ENCODE measurements at places on chromosomes 4 and X. TPM values are rescaled to one million over a fixed set of nuclear protein-coding genes. Genes with fewer than 3 reads are reported as not detected.
A peak's percentile ranks its signal among the peaks of the same experiment; 100 is the strongest.

Gene TNIP3
- total RNA-seq: not detected

Gene GYPB
- total RNA-seq: not detected

- H3K27ac ChIP-seq: peak within 1 kb of the TSS; percentile 31
- no peaks in the 10 kb centered on the region for H3K27me3 ChIP-seq
- no peaks in the 10 kb centered on the region for H3K36me3 ChIP-seq
- DNase-seq: no peak
These were observed at the start of gene TASL for GRCh38 chrX:30577362-30577991. TSS of gene TASL (minus strand) at chrX:30577766. CDS start at chrX:30560355, 17,411 bp downstream.

Gene MID2
- total RNA-seq: 13.8 TPM

Gene SLC6A14
- total RNA-seq: not detected

Gene TMEM47
- total RNA-seq: 22.5 TPM

- H3K27me3 ChIP-seq: peaks cover 3% of the 10 kb centered on the region
- no peaks in the 10 kb centered on the region for H3K36me3 ChIP-seq
- no peak for DNase-seq
- no peak overlapping the region for H3K4me3 ChIP-seq
These were observed 46.8 kb upstream of the FAM9C start for GRCh38 chrX:13091111-13091765.

Gene PAGE2
- not detected for total RNA-seq

- no peak overlapping the region for H3K4me3 ChIP-seq
- DNase-seq: no peak
- H3K36me3 ChIP-seq: no peaks in the 10 kb centered on the region
- no peak overlapping the region for H3K27ac ChIP-seq
- no peaks in the 10 kb centered on the region for H3K27me3 ChIP-seq
These were observed 197.6 kb downstream of the SCFD2 start for GRCh38 chr4:53168228-53168627.

Gene TSPAN7
- total RNA-seq: 15.3 TPM

- H3K4me1 ChIP-seq: no peaks in the 10 kb centered on the region
- no peak overlapping the region for H3K4me3 ChIP-seq
- no peaks in the 10 kb centered on the region for H3K36me3 ChIP-seq
- no peak overlapping the region for H3K27ac ChIP-seq
- DNase-seq: no peak
These were observed 5.6 kb downstream of the RHOH start for GRCh38 chr4:40202474-40202873.

DNA sequence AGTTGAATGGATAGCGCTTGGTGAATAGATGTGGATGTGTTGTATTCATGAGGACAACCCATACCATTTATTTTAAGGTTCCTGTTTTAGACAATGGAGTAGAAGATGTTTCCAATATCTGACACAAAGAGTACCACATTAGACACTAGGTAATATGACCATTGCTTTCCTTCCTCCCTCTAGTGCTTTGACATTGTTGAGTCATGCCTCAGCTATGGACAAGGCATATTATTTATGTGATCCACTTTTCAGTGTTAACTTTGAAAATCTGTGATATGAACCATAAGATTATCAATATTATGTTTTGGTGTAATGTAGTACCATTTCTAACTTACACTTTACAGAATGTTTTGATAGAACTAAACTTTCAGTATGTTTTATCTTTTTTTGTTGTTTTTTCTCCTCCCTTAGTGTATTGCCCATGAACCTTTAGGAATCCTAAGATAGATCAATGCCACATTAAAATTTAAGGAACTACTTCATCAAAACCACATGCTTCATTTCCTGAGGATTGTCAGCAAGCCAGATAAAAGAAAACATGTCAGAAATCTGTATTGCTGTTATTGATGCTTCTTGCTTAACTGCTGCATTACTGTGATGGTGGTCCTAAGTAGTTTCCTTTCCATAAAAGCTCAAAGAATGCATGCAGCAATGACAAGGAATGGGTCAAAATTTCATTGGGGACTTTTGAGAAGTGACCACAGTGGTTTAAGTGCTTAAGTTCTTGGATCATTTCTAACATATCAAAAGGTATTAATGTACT, 105.0 kb downstream of the PCDH7 start:
- no peak overlapping the region for H3K4me3 ChIP-seq
- H3K36me3 ChIP-seq: no peaks in the 10 kb centered on the region
- no peaks in the 10 kb centered on the region for H3K27me3 ChIP-seq
- no peak for DNase-seq
- H3K27ac ChIP-seq: no peak overlapping the region

DNA sequence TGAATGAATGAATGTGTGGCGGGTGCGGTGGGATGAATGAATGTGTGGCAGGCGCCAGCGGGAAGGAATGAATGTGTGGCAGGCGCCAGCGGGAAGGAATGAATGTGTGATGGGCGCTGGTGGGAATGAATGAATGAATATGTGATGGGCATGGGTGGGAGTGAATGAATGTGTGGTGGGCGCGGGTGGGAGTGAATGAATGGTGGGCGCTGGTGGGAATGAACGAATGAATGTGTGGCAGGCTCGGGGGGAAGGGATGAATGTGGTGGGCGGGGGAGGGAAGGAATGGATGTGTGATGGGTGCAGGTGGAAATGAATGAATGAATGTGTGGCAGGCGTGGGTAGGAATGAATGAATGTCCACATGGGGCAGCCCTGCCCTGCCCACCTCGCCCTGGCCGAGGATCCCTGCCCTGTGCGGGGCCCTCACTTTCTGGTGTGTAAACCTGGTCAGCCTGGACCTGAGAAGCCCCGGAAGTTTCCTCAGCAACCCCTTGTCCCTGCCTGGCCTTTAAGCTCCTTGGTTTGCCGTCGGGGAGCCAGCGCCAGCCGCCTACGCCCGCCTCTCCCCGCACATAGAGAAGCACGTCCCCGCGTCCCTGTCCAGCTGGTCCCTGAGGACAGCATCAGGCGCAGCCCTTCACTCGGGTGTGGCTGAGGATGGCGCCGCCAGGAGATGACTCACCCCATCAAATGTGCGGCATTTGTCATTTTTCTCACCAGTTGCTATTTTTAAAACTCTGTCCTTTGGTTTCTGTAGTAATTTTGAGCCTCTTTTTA, 112.8 kb upstream of the LRPAP1 start:
- DNase-seq: no peak
- no peaks in the 10 kb centered on the region for H3K36me3 ChIP-seq
- no peaks in the 10 kb centered on the region for H3K4me1 ChIP-seq
- H3K27ac ChIP-seq: no peak overlapping the region

GRCh38 chr4:28555866-28556265, 1695.2 kb downstream of the STIM2 start:
- H3K27ac ChIP-seq: no peak overlapping the region
- no peaks in the 10 kb centered on the region for H3K36me3 ChIP-seq
- no peaks in the 10 kb centered on the region for H3K27me3 ChIP-seq
- no peak overlapping the region for H3K4me3 ChIP-seq
- DNase-seq: no peak

Data from right lobe of liver (tissue), 6 donors.